ENCODE measurements at places on chromosomes 4 and X. TPM values are rescaled to one million over a fixed set of nuclear protein-coding genes. Genes with fewer than 3 reads are reported as not detected.

DNA sequence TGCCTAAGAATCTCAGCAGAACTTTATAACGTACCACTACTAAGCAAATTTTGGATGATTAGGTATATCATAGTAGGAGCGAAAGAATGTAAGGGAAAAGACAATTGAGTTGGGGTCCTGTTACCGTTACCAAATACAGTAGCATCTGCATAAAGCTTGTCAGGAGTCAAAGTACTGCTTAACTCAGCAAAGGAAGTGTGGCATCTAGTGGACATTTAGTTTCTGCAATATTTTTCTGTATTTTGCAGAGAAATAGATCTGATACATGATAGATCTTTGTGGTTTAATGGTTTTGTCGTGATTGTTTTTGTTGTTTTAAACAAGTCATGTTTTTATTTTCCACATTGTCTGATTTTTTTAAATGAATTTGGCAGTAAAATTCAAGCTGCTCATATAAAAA lies 81.0 kb upstream of the SMARCAD1 start:
- DNase-seq = no peak

DNA sequence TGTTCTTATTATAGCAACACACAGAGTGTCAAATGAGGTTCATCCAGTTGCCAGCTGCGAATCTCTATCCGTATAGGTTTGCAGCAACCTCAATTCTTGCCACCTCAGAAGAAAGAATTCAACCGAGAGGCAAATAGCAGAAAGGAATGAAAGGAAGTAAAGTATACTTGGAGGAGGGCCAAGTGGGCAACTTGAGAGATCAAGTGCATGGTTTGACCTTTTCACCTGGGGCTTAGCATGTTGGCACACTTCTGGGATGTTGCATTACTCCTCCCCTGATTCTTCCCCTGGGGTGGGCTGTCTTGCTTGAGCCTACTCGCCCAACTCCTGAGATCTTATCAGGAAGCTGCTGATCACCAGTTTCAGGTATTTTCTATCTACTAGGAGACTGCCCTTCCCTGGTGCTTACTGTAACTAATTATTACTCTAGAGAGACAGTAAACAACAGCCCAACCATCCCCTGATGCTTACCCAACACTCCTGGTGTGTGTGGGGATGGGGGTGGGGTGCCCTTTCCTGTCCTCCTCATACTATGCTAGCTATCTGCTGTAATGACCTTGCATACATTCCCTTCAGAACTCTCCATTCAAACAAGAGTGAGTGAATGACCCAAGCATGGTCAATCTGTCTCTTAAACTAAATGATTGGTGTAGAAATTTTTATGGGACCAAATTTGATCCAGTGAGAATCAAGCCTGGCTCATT lies 7.3 kb upstream of the TMEM33 start:
- DNase-seq = no peak

GRCh38 chr4:185457136-185457535 lies 14.4 kb downstream of the CCDC110 start:
- DNase-seq = no peak

GRCh38 chr4:168383510-168383909 lies 65.0 kb upstream of the DDX60 start:
- DNase-seq = no peak

DNA sequence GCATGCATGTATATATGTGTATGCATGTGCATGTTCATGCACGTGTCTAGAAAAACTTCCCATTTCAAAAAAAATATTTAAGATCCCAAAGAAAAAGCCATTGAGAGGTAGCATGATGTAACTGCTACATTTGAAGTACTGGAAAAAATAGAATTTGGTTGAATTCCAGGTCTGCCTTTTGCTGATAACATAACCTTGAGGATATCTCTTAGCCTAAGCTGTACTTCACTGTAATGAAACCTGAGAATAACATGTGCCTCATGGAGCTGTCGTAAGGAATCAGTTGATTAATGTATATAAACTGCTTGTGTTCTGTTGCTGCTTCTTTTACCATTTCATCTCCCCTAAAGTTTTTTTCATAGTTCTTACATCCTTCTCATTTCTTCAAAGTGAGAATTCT lies 351.8 kb downstream of the GRIA2 start:
- DNase-seq = no peak

- no peak for DNase-seq
These were observed 33.4 kb upstream of the SPON2 start for GRCh38 chr4:1205586-1206298.

- no peak for DNase-seq
These were observed 61.3 kb downstream of the UBE2NL start for GRCh38 chrX:143945171-143945570.

- DNase-seq = no peak
These were observed 19.8 kb upstream of the MANBA start for GRCh38 chr4:102780476-102781144.

GRCh38 chr4:112726041-112726440 lies 89.1 kb downstream of the LARP7 start:
- no peak for DNase-seq

DNA sequence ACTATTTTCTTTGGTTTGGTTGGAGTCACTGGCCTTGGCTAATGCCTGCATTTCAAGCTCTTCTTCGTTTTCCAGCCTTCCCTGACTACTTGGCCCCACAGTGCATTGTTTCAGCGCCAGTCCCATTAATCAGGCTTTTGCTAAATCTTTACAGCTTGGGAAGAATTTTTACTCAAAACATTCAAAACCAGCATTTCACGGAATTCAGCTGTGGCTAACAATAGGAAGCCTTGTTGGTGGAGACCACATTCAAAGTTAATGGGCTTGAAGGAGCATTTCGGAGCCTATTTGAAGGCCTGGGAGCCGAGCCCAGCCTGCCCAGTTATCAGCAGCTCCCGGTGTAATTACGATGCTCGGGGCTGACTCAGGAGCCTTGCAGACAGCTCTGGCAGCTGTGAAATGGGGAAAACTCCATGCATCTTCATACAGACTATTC lies 30.8 kb upstream of the VCX2 start:
- no peak for DNase-seq

GRCh38 chr4:174860588-174860987 lies 31.5 kb upstream of the GLRA3 start:
- no peak for DNase-seq

- DNase-seq = no peak
These were observed 668.2 kb upstream of the NDST4 start for GRCh38 chr4:115781528-115782146.

DNA sequence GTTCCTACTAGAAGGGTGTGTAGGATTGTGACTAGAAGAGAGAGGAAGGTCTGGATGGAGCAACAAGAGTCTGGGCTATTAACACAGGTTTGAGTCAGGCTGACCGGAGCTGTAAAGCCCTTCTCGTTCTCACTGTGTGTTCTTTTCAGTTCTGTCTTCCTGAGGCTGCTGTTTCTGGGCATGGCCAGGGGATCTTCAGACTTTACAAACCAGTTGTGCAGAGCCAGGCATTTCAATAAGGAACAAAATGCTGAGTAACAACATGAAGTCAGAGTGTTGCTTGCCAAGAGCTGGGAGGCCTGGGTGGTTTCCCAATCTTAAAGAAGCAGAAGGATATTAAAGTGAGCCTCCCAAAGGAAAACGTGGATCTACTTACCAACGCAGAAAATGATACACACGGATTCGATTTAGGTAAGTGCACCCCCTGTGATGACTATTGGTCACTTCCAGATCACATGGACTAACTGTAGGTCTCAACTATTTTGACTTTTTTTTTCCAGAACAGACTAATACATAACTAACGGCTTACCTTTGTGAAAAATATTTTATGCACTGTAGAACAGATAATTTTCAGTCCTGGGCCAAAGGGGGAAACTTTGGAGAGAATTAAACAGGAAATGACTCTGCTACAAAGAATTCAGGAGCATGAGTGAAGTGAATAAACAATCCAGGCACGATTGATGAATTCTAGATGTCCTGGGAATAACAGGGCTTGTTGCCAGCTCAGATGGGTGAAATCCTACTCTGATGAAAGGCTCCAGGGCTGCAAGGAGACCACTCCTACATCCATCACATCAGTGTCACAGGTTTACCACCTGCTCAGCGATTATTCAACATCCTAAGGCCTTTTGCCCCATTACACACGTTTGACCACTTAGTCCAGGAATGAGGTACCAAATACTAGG lies 94.5 kb downstream of the ANXA3 start:
- no peak for DNase-seq

- no peak for DNase-seq
These were observed 22.0 kb downstream of the KLHL15 start for GRCh38 chrX:24005028-24005427.

DNA sequence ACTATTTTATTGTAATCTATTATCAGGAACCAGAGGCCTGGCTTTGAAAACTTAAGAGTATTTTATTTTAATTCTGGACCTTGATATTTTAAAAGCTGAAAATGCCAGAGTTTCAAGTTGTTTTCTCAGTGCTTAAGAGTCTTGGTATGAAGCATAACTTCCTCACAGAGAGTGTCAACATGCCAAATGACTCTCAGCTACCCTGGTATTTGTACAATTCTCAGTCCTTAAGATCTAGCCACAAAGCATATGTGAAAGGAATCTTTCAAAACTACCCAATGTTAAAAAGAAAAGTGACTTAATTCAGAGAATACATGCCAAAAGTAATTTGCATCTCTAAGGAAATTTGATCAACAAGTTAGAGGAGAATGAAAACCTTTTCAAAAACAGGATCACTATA lies 171.9 kb downstream of the DKK2 start:
- DNase-seq = no peak

DNA sequence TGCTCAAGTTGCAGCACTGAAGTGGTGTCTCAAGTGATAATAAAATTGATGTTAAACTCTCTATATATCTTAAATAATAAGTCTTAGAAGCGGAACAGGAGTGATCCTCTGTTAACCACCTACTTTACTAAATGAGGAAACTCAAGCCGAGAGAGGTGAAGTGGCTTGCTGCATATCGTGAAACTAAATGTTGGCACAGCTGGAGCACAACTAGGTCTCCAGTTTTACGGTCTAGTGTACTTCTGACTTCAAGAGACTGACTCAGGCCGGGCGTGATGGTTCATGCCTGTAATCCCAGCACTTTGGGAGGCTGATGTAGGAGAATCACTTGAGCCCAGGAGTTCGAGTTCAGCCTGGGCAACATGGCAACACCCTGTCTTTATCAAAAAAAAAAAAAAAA lies 35.5 kb upstream of the PLS3 start:
- no peak for DNase-seq

- DNase-seq = no peak
These were observed 228.2 kb downstream of the PCDH10 start for GRCh38 chr4:133377286-133377685.

GRCh38 chrX:55794405-55794804 lies 76.9 kb downstream of the RRAGB start:
- no peak for DNase-seq

- DNase-seq = no peak
These were observed at the start of gene APLN for GRCh38 chrX:129654652-129655546. Gene APLN (minus strand): TSS chrX:129654956. CDS start chrX:129654630, 326 bp downstream.

DNA sequence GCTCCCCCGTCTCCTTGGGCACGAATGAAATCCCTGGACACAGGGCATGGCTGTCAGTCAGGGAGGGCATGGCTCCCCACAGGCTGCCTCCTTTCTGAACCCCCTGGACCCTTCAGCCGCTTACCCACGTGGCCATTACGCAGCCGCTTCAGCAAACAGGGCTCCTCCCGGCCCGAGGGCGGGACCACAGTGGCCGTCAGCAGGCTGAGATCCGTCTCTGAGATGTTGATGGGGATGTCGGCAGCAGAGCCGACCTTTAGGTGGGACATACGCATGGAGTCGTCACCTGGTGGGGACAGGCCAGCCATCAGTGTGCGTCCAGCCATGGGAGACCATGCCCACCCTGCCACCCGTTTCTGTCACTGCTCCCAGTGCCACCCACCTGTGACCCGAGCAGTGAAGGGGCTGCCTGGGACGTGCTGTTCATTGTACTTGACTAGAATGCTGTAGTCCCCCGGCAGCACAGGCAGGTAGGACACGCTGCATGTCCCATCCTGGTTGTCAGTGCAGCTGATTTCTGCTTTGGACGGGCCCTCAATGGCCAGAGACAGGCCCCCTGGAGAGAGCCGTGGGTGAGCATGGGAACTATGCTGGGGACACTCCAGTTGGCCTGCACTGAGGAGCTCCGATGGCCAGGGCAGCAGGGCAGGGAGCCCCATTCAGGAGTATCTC lies 21.1 kb downstream of the FLNA start:
- DNase-seq = no peak

- DNase-seq = no peak
These were observed 31.0 kb upstream of the SOD3 start for GRCh38 chr4:24764345-24764744.

- DNase-seq = no peak
These were observed 75.9 kb upstream of the LSM6 start for GRCh38 chr4:146099585-146099984.

The ATOH1 gene
- total RNA-seq = not detected

The LNX1 gene
- not detected for total RNA-seq

The MMRN1 gene
- 10.7 TPM for total RNA-seq

The UNC5C gene
- 6.5 TPM for total RNA-seq

The DCLK2 gene
- total RNA-seq = 29.2 TPM

The SPATA4 gene
- total RNA-seq = not detected

The MGAT4D gene
- not detected for total RNA-seq

The LRP2BP gene
- not detected for total RNA-seq
